GM12891 (cell line): ENCODE measurements at places on chromosomes 16 and 17.

GRCh38 chr16:75702242-75702641 lies 981 bp upstream of the DUXB start:
- DNase-seq = no peak

DNA sequence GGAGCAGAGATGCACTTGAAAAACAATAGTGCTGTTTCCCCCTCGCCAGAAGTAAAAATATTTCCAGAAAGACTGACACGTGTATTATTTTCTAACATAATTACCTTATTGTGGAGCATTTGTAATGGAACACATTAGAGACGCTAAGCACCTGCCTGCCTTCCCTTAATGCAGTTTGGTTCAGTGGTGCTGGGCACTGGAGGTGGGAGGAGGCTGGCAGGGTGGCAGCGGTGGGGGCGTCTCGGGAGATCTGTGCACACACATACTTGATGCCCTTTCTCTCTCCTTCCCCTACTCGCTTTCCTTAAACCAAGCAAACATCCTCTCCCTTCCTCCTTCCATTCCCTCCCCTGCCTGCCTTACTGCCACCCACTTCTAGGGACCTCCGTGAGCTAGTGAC lies 156.6 kb upstream of the SDK2 start:
- no peak for DNase-seq

DNA sequence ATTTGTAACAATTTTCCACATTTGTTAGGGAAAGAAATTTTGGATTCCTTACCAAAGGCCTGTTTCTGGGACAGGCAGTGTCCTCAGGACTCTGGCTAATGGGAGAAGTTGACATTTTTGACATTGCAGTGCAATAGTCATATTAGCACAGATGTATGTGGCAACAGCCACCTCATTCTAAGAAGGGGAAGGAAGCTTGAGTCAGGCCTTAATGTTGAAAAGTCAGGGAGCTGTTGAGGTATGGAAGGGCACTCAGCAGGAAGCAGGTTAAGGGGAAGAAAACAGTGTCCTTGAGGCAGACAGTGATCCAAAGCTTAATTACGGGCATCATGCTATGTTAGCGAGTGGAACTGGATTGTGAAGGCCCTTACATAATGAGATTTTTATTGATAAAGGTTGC lies 20.9 kb downstream of the AKTIP start:
- DNase-seq = no peak

DNA sequence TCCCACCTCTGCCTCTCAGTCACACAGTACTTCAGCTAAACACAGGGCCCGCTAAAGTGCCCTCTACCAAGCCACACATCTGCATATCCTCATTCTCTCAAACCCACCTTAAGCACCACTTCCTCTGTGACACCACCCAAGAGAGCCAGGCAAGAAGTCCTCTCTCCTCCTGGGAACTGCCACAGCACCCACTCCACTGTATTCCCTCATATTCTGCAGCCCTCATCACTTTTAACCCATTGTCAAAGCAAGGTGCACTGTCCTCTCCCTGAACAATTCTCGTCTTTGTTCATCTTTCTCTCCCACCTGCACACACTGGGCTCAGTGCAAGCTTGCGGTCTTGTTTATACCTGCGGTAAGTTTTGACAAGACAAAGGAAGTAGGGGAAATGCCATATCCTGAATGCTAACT lies 13.6 kb downstream of the CHD9 start:
- no peak for DNase-seq

DNA sequence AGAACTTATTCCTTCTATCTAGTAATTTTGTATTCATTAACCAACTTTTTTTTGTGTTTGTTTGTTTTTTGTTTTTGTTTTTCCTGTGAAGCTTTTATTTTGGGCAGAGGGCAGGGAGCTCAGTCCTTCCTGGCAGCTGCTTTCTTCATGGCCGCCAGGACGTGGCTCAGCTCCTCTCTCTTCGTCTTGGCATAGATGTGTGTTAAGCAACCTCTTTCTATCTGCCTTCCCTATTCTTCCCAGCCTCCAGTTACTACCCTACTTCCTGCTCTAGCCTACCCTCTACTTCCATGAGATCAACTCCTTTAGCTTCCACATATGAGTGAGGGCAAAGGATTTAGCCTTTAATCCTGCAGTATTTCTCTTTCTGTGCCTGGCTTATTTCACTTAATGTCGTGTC lies 8.2 kb upstream of the BRD7 start:
- DNase-seq = no peak

GRCh38 chr17:82092094-82092586 lies 5.9 kb downstream of the FASN start:
- no peak for DNase-seq

- no peak for DNase-seq
Measured at GRCh38 chr17:50171371-50172071, 5.7 kb downstream of the SGCA start.

- DNase-seq = no peak
Measured at GRCh38 chr17:61813211-61813610, 50.1 kb downstream of the BRIP1 start.

GRCh38 chr17:47225436-47225858 lies 16.3 kb downstream of the MYL4 start:
- DNase-seq = no peak

DNA sequence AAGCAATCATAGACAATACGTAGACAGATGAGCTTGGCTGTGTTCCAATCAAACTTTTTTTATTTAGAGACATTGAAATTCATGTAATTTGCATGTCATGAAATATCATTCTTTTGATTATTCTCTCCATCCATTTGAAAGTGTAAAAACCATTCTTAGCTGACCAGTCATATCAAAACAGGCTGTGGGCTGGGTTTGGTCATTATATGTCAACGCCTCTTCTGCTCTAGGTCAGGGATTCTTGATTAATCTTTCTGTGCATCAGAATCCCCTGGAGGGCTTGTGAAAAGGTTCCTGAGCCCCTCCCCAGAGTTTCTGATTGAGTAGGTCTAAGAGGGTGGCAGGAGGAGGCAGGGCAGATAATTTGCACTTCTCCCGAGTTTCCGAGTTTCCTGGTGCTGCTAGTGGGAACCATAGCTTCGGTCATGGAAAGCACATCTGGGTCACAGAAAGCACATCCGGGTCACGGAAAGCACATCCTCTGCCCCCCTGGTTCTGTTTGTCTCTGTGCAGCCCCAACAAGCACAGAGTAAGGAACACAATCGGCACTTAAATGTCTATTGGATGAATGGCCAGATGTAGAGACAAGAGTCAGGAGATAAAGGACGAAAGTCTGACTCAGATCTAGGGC lies 16.4 kb downstream of the PIMREG start:
- DNase-seq = no peak

- no peak for DNase-seq
Measured at GRCh38 chr17:57247913-57248312, 8.4 kb upstream of the MSI2 start.
